ENCODE measurements at places on chromosomes 7 and 10.

GRCh38 chr10:35456153-35456720 is 119.9 kb downstream of the CCNY start:
- no peak for DNase-seq

DNA sequence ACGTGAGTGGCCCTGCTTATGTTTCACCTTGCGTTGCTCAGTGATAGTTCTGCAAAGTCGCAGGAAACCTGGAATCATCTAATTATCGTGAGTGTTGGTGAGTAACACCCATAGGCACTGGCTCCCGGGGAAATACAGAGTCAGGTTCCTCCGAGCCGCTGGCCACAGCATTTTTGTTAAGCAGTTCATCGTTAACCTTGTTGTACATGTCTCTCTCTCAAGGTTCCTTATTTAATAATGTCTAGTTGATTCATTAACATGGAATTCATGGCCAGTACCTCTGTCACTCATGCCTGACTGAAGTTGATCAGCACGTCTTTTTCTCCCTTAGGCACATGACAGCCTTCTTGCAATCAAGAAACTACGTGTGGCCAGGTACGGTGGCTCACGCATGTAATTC is 3.1 kb upstream of the ZFAND2A start:
- no peak for DNase-seq

GRCh38 chr10:97412891-97413304 is 11.8 kb upstream of the RRP12 start:
- DNase-seq: no peak

- no peak for DNase-seq
Measured at GRCh38 chr7:138889582-138890498, 91.3 kb downstream of the KIAA1549 start.

GRCh38 chr10:91127341-91128082 is 93.0 kb upstream of the PCGF5 start:
- DNase-seq: no peak

DNA sequence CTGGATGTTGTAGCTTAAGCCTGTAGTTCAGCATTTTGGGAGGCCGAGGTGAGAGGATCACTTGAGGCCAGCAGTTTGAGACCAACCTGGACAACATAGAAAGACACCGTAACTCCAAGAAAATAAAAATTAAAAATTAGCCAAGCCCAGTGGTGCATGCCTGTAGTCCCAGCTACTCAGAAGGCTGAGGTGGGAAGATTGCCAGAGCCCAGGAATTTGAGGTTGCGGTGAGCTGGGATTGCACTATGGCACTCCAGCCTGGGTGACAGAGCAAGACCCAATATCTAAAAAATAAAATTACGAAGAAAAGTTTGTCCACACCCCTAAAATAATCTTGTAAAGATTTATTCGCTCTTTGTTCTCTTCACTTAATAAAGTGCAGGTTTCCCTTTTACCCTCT is 951.0 kb downstream of the TYW1 start:
- no peak for DNase-seq

DNA sequence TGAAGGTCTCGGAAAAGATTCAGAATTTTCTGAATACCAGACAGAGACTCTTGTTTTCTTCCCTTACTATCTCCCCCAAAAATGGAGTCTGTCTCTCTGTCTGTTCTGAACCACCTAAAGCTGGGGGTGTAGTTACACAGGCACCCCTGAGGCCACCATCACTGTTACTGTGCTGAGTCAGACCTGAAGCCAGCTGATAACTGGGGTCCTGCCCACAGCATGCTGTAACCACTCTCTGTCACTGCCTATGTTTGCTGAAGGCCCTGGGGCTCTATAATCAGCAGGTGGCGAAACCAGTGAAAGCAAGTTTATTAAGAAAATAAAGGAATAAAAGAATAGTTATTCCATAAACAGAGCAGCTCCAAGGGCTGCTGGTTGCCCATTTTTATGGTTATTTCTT is 575.2 kb upstream of the POT1 start:
- DNase-seq: no peak

- DNase-seq: no peak
Measured at GRCh38 chr10:132615341-132616169, 78.0 kb downstream of the INPP5A start.

DNA sequence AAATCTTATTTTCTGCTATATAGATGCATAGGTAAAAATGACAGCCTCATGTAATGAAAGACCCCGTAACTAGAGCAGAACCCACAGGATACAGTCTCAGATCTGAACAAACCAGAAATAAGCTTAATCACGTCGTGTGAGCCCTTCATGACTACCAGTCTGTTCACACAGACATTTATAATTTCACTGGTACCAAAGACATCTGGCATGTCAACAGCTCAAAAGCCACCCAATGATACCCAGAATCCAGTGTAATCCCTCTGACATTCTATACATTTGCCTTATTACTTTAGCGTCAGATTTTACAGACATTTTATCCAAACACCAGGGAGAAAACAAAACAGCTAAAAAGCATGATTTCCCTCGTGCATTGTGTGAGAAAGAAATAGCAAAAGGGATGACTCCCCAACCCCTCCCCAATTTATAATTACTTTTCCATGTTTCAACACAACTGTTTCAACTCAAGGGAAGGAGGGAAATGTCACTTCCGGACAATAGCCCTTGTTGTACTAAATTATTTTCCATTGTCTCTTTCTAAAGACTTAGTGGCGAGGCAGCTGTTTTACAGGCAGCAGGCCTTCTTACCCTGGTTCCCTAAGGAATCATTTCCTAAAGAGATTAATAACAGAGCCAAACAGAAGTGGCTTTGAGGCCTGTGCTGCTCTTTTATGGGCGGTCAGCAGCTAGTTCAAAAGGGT is 33.2 kb downstream of the DOCK4 start:
- no peak for DNase-seq

GRCh38 chr10:78556705-78557432 is 511.9 kb upstream of the ZMIZ1 start:
- DNase-seq: no peak

GRCh38 chr10:14332903-14333302 is 2.2 kb upstream of the FRMD4A start:
- no peak for DNase-seq

DNA sequence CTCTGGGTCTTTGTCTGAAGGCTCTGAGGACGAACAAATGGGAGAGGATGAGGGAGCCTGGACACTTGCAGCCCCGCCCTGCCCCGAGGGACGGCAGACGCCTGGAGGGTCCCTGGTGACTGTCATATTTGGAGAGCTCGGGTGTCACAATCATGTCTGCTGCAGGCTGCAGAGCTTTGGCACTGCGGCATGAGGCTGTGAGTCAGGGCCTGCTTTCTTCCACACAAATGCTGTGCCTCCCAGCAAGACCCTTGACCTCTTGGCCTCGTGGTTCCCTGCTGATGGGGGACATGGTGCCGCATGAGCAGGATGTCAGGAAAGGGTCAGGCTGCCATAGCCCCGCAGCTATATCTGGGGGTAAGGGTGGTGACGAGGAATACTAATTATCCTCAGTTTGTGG is 64.9 kb upstream of the PPIF start:
- no peak for DNase-seq

GRCh38 chr10:44763331-44763730 is 147.8 kb upstream of the TMEM72 start:
- no peak for DNase-seq

DNA sequence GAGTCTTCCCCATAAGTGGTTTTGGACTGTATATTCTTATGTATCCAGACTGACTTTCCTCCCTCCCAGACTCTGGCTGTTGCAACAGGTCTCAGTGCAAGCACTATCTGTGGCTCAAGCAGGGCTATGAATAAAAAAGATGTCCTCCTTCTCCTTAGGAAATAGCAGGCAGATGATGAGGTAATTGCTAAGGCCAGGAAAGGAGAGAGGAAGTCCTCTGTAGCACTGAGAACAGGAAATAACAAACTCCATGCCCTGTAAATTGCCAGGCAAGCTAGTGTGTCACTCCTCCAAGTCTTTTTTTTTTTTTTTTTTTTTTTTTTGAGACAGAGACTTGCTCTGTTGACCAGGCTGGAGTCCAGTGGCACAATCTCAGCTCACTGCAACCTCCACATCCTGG is 900.1 kb downstream of the TYW1 start:
- DNase-seq: no peak

GRCh38 chr7:29765490-29765889 is 40.8 kb upstream of the WIPF3 start:
- DNase-seq: no peak

DNA sequence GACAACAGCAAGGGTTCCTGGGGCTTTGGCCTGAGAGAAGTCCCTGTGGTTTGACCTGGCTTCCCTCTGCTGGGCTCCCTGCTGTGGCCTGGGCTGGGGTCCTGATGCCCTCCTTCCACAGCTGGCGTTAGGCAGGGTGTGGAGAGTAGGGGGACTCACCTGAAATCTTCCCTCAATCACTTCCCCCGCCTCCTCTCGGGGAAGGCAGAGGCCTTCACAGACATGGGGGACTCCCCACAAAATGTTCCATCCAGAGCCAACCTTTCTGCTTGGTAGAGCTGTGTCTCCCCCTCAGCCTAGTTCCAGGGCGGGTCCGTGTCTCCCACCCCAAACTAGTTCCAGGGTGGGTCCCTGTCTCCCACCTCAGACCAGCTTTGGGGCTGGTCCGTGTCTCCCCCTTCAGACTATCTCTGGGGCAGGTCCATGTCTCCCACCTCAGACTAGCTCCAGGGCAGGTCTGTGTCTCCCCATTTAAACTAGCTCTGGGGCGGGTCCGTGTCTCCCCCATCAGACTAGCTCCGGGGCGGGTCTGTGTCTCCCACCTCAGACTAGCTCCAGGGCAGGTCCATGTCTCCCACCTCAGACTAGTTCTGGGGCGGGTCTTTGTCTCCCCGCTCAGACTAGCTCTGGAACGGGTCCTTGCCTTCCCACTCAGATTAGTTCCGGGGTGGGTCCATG is 2.2 kb downstream of the PVRIG start:
- no peak for DNase-seq

Measured in mucosa of descending colon (tissue), 3 donors.